ENCODE measurements at places on chromosomes 12 and 14.

DNA sequence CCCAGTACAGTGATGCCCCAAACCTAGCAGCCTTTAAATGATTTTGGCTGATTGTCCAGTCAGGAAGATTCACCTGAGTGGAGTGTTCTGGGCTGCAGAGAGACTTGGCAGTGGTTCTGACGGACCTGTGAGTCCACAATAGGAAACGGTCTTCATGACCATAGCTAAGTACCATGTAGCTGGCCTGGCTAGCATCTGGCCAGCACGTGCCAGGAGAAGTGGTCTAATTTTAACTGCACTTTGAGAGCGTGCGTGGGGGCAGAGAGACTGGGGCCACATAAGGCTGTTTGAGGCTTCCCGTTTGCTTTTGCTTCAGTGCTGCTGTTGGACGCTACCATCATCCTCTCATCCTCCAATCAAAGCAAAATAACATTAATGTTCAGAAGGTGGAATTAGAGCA lies 54.7 kb downstream of the PPM1A start:
- no peak for DNase-seq

- no peak for DNase-seq
These were observed 90.0 kb downstream of the BCL11B start for GRCh38 chr14:99181804-99182520.

DNA sequence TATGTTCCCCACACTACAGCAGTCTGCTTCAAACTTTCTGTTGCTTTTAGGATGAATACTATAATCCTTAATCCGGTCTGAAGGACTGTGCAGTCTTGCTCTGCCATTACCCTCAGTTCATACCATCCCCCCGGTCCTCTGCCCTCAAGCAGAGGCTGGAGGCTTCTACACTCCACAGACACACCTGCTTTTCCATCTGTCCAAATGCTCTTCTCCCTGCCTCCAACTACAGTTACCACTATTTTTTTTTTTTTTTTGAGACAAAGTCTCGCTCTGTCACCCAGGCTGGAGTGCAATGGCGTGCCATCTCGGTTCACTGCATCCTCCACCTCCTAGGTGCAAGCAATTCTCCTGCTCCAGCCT lies 19.3 kb upstream of the KCNH3 start:
- DNase-seq = no peak

DNA sequence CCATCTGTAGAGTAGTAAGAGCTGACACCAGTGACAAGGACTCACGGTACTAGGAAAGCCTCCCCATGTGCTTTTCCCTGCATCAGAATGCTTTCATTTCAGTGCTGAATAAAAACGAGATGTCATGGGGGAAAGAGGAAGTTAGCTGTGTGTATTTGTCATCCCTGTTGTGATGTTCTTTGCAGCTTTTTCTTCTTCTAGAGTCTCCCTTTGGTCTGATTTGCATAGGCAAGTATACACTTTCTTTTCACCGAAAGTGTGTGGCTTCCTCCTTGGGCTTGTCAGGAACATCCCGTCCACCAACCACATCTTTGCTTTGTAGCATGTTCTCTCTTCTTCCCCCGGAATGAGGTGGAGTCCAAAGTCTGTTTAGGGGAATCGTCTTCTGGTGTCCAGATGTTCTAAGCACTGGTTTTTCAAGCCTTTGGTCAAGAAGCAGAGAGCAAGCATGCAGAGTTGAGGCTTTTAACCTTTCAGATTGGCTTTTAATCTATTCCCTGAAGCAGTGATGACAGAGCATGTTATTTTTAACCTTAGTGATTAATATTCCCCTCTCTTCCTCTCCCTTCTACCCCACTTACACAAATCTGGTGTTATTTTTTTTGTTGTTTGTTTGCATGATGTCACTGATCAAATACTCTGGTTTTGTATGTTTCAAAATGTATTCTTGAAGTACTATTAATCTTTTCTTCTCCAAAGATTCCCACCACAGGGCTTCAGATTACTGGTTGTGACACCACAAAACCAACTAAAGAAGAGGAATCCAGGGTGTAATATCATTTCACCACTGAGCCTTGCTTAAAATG lies 163.4 kb downstream of the SAMD4A start:
- DNase-seq = peak; percentile 89

- DNase-seq = no peak
These were observed 8.2 kb upstream of the BCL11B start for GRCh38 chr14:99280066-99280731.

GRCh38 chr12:52341066-52341580 lies 19.9 kb upstream of the KRT83 start:
- DNase-seq = no peak

- DNase-seq = peak; percentile 63
These were observed 41.2 kb downstream of the NKX2-1 start for GRCh38 chr14:36478782-36479181.

GRCh38 chr14:91595736-91596135 lies 85.6 kb upstream of the PPP4R3A start:
- no peak for DNase-seq

DNA sequence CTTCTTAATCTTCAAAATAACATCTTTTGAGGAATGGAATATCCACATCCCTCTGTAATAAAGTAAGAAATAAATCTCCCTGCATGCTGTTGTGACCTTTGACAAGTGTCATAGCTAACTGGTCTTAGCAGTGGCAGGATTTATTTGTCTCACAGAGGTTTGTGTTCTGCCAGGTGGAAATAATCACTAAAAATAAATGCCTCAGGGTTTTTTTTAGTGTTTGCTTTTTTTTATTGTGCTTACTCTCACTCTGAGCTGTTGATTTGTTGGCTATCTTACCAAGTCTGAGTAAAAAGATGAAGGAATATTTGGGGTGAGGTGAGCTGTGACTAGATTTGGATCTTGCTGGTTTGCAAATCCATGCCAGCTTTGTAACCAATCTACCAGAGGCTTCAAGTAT lies 285.4 kb downstream of the ALG10B start:
- no peak for DNase-seq

- no peak for DNase-seq
These were observed 75.3 kb downstream of the ITPK1 start for GRCh38 chr14:93040443-93040842.

DNA sequence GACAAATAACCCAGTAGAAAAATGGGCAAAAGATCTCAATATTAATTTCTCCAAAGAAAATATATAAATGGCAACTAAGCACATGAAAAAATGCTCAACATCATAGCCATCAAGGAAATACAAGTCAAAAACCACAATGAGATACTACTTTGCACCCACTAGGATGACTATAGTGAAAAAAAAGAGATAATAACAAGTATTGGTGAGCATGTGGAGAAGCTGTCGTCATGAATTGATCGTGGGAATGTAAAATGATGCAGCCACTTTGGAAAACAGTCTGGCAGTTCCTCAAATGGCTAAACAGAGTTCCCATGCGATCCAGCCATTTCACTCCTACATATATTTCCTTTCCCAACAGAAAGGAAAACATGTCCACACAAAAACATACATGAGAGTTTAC lies 18.1 kb downstream of the JDP2 start:
- no peak for DNase-seq

- DNase-seq = no peak
These were observed 57.3 kb downstream of the ETV6 start for GRCh38 chr12:11706509-11707379.

DNA sequence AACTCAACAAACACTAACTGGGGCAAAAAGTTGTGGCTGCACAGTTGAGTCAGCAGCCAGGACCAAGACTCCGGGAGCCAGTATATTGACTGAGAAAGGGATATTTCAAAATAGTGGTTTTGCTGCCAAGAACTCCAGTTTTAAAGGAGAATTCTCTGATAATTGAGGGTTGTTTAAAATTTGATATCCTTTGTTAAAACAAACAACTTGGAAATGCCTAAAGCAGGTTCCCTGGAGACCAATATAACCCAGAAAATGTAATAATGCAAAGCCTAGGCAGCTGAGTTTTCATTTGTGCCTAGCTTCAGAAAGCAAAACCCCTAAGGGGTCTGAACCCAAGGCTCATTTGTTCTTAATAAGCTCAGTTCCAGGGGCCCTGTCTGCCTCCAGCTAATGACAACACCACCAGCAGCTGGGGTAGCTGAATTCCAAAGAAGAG lies 311.7 kb upstream of the CCDC196 start:
- no peak for DNase-seq

GRCh38 chr14:66650491-66650911 lies 142.6 kb downstream of the GPHN start:
- DNase-seq = peak; percentile 73

DNA sequence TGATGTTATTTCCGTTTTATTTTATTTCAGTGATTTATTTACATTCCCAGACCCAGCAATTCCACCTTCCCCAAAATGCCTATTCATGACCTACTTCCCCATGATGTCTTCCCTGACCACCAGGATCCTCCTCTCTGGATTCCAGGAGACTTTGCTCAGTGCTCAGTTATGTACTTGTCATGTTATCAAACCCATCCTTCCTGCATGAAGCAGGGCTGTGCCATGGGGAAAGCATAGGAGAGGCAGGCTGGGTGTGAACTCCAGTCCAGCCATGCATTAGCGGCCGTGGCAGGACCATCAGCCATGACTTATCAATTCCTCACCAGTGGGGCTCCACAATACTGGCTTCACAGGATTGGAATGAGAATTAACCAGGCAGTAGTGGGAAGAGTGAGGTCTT lies 57.8 kb downstream of the B4GALNT3 start:
- no peak for DNase-seq

DNA sequence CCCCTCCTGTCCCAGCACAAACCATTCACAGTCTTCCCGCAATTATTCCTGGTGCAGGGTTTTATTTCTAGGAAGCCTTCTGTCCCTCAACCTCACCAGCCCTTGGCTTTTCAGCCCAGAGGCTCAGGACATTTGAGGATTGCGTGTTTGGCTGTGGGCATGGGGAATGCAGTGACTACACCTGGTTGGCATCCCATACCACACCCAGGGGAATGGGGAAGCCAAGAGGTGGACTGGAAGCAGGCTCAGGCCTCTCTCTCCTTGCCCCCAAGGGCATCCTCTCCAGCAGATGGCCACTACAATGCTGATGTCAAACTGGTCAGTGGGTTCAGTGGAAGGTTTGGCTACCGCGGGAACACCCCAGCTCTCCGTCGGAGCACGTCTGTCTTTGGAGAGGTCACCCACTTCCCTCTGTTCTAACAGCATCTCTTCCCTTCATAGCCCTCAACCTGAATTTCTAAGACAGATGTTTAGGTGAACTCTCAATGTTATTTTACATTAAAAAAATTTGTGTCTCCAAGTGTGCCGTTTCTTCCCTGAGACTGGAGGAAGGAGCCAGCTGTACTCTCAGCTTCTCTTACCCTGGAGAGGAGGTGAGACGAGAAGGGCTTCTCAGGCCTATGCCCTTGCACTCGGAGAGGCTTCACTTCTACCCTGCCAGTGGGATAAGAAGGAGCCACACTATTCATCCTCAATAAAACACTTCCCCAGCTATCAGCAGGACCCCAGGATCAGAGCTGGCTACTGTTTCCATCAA lies 35.5 kb downstream of the DCAF4 start:
- no peak for DNase-seq

Measured in activated CD4-positive, alpha-beta T cell treated with anti-CD3 and anti-CD28 coated beads, Interleukin-2, Interleukin-6, amounts not matched to agents 100 ng/mL and 50 ng/mL, durations not matched to agents 16 hours and 8 hours (primary cell).